Fibroblast of skin of back (primary cell): ENCODE measurements at places on chromosomes 2 and 18.

- DNase-seq, result peak; percentile 7
Observed at GRCh38 chr18:26813043-26813442, 52.5 kb downstream of the AQP4 start.

DNA sequence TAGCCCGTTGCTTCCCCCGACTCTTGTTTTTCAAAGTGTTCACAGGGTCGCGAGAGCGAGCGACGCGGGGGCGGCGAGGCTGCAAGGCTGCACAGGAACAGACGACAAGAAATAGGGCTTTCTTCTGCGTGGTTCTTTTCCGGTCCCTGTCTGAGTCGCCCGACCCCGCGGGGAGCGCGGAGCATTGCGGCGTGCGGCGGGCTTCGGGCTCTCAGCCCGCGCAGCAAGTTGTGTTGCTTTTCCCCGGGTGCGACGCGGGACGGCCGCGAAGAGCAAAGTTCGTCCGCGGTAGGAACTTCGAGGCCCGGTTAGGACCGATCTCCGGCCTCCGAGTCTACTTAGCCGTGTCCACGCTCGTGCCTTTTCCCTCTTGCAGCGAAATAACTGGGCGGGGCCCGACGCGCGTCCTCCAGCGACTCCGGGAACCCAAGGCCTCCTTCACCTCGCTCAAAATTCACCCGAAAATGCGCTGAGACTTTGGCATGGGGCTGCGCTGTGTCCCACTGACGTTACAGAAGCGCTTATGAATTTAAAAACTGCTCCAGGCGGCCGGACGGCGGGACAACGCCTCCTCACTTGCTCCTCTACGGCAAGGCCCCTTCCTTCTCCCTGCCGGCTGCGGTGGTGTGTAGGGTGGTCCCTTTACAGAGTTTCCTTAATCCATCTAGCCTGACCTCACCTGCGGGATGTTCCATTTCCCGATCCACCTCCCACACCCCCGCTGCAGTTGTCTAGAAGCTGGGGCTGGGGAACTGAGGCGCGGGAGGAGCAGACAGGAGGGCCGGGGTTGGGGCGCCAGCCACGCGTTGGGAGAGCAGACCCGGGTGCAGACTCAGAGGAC is 1.5 kb upstream of the BCL2L11 start:
- no peak for DNase-seq

- peak; percentile 77 for DNase-seq
Observed at GRCh38 chr2:65382776-65383357, 49.5 kb downstream of the SPRED2 start.

- DNase-seq, result no peak
Observed at GRCh38 chr2:160425434-160426151, 68.0 kb downstream of the RBMS1 start.

- no peak for DNase-seq
Observed at GRCh38 chr2:239747274-239747673, 277.9 kb downstream of the NDUFA10 start.

DNA sequence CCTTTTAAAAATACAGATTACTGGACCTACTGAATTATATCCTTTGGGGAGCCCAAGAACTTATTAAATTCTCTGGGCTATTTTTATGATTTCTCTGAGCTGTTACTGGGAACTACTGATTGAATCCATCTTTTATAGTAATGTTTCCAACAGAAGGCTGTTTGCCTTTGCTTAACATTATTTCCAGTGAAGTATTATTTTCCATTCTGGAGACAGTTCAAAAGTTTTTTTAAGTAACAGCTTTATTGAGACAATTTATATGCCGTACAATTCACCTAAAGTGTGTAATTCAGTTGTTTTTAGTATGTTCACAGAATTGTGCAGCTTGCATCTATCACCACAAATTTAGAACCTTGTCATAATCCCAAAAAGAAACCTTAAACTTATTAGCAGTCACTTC is 100.6 kb downstream of the BABAM2 start:
- DNase-seq, result no peak

DNA sequence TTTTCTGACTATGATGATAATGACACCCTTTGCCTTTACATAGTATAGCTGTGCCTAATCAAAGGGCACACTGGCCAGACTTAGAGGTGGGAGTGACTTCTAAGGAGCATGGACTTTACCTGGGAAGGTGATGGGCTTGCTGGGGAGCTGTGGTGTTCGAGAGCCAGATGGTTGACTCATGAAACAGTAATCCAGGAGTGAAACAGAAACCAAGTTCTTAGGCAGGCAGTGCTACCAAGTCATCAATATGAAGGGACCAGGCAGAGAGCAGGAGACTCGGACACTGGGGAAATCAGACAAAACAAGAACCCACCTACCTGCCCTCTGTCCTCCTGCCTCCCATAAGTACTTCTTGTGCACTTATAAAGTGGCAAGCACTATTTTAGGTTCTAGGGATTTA is 430.4 kb downstream of the DLGAP1 start:
- no peak for DNase-seq

DNA sequence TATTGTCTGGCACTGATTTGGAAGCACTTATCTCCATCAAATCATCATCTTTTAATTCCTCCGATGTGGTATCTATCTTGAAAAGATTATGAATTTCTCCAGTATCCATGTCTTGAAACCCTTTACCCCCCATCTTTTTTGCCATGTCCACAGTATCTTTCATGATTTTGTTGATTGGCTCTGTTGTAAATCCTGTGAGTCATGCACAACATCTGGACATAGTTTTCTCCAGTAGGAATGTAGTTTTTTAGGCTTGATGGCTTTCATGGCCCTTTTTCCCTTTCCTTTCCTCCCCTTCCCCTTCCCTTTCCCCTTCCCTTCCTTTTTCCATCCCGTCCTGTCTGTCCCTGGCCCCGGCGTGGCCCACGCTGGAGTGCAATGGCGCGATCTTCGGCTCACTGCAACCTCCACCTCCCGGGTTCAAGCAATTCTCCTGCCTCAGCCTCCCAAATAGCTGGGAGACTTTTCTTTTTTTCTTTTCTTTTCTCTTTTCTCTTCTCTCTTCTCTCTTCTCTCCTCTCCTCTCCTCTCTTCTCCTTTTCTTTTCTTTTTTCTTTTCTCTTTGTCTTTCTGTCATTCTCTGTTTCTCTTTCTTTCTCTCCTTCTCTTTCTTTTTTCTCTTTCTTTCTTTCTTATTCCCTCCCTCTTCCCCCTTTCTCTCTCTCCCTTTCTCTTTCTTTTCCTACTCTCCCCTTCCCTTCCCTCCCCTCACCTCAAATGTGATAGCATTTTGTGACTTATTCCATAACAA is 18.4 kb upstream of the ZNF638 start:
- peak; percentile 7 for DNase-seq
